ENCODE measurements at places on chromosomes 11 and 22. TPM values are rescaled to one million over a fixed set of nuclear protein-coding genes. Genes with fewer than 3 reads are reported as not detected.

DNA sequence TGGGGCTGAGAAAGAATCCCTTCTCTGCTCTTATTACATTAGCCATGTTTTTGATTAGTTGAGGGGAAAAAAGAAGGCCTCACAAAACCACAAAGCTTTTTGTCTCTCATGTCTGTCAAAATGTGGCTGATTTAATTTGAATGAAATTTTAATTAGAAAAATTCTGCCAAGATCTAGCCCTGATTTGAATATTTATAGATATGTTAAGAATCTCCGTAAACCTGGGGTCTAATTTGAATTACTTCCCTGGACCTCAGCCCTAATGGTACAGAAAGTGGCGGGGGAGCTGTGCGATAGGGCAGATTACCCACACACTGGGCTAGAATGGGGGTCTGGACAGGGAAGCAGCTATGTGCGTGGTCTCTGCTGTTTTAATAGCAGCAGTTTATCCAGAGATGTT lies 141.3 kb upstream of the TTC12 start:
- H3K4me1 ChIP-seq: no peaks in the 10 kb centered on the region
- H3K4me3 ChIP-seq: no peak overlapping the region
- no peaks in the 10 kb centered on the region for H3K27me3 ChIP-seq
- no peaks in the 10 kb centered on the region for H3K36me3 ChIP-seq
- DNase-seq: no peak
- no peak overlapping the region for H3K27ac ChIP-seq

- peaks cover 16% of the 10 kb centered on the region for H3K4me1 ChIP-seq
- H3K4me3 ChIP-seq: no peak overlapping the region
- DNase-seq: no peak
- no peaks in the 10 kb centered on the region for H3K27me3 ChIP-seq
Observed at GRCh38 chr22:19442166-19442565, 5.3 kb downstream of the C22orf39 start.

CENPM gene
- total RNA-seq: 0.23 TPM

DNA sequence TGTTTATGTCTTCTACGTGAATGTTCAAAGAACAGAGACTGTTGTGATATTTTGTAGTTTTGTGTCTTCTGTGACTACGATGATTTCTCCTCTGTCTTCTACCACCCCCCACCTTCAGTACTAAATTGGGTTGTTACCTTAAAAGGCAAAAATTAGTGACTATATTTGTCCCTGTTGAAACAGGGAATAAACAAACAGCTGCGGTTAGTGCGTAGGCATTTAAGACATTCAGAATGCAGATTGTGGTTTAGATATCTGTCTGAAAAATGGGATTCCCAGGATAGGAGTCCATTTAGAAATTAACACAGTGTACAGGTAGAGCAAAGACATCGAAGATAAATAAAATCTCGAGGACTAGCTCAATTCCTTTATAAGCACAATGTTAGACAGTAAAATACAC lies 15.6 kb upstream of the ARHGAP42 start:
- H3K36me3 ChIP-seq: no peaks in the 10 kb centered on the region
- no peak overlapping the region for H3K4me3 ChIP-seq

- no peaks in the 10 kb centered on the region for H3K4me1 ChIP-seq
- no peak for DNase-seq
- no peak overlapping the region for H3K27ac ChIP-seq
Observed at GRCh38 chr11:8356721-8357504, 93.2 kb upstream of the LMO1 start.

DNA sequence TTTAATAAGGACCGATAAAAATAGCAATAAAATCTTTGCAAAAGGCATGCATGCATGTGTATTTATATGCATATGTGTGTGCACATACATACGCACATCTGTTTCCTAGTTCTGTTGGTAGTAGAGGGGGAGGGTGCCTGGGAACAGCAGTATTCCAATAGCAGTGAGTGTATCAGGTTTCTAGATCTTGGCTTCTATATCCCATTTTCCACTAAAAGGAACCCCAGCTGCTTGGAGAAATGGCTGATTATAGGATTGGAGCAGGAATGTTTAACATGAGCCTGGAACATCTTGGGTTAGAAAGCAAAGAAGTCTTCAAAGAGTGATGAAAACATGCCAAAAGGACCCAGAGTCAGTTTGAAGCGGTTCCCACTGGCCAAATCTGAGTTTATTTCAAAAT lies 21.0 kb downstream of the TNRC6B start:
- peaks cover 14% of the 10 kb centered on the region for H3K4me1 ChIP-seq
- no peak for DNase-seq
- H3K36me3 ChIP-seq: no peaks in the 10 kb centered on the region
- H3K4me3 ChIP-seq: no peak overlapping the region

SCT gene
- total RNA-seq: not detected

- H3K4me1 ChIP-seq: no peaks in the 10 kb centered on the region
- no peaks in the 10 kb centered on the region for H3K27me3 ChIP-seq
- no peaks in the 10 kb centered on the region for H3K36me3 ChIP-seq
- no peak overlapping the region for H3K27ac ChIP-seq
Observed at GRCh38 chr11:96543177-96543576, 153.4 kb downstream of the JRKL start.

- H3K4me3 ChIP-seq: no peak overlapping the region
- H3K27ac ChIP-seq: no peak overlapping the region
- no peaks in the 10 kb centered on the region for H3K27me3 ChIP-seq
- no peak for DNase-seq
- H3K4me1 ChIP-seq: no peaks in the 10 kb centered on the region
Observed at GRCh38 chr11:118343248-118343647, 743 bp upstream of the CD3D start.

CCDC88B gene
- 11.2 TPM for total RNA-seq

DNA sequence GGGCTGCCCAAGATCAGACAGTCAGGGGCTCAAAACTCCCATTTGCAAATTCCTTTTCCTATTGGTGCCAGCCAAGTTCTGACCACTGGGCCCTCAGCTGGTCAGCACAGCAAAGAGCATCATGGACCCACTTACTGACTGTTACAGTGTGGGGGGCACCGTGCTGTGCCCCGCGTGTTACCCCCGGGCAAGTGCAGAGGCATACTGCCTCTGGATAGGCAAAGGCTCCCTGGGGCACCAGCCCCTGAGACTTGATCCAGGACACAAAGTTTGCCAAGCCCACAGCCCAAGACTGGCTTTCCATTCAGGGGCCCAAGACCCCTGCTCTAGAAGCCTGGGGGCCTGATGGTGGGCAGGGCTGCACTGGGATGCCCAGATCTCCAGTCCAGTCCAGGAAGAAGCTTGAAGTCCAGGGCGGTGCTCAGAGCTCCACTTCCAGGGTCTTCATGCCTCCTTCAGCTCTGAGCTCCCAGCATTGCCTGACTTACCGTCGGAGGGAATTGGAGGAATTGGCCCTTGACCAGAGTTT lies 6.6 kb downstream of the LRRC32 start:
- no peaks in the 10 kb centered on the region for H3K27me3 ChIP-seq
- no peaks in the 10 kb centered on the region for H3K36me3 ChIP-seq
- H3K4me3 ChIP-seq: no peak overlapping the region

DNA sequence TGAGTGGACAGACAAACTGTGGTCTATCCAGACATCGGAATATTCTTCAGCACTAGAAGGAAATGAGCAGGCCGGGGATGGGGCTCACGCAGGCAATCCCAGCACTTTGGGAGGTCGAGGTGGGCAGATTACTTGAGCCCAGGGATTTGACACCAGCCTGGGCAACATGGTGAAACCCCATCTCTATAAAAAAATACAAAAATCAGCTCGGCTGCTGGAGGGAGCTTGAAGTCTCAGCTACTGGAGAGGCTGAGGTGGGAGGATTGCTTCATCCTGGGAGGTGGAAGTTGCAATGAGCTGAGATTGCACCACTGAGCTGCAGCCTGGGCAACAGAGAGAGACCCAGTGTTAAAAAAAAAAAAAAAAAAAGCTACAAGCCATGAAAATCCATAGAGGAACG lies 8.0 kb upstream of the CTSD start:
- H3K4me3 ChIP-seq: no peak overlapping the region
- DNase-seq: no peak
- no peaks in the 10 kb centered on the region for H3K36me3 ChIP-seq
- no peaks in the 10 kb centered on the region for H3K4me1 ChIP-seq
- no peaks in the 10 kb centered on the region for H3K27me3 ChIP-seq
- H3K27ac ChIP-seq: no peak overlapping the region

GRCh38 chr11:26244207-26244606 lies 87.7 kb upstream of the ANO3 start:
- no peak for DNase-seq
- no peaks in the 10 kb centered on the region for H3K27me3 ChIP-seq
- H3K4me1 ChIP-seq: no peaks in the 10 kb centered on the region
- no peaks in the 10 kb centered on the region for H3K36me3 ChIP-seq
- H3K4me3 ChIP-seq: no peak overlapping the region
- no peak overlapping the region for H3K27ac ChIP-seq

GRCh38 chr11:78535920-78536319 lies 38.7 kb downstream of the NARS2 start:
- no peak overlapping the region for H3K4me3 ChIP-seq
- H3K36me3 ChIP-seq: no peaks in the 10 kb centered on the region
- DNase-seq: no peak
- H3K4me1 ChIP-seq: no peaks in the 10 kb centered on the region
- no peaks in the 10 kb centered on the region for H3K27me3 ChIP-seq

DNA sequence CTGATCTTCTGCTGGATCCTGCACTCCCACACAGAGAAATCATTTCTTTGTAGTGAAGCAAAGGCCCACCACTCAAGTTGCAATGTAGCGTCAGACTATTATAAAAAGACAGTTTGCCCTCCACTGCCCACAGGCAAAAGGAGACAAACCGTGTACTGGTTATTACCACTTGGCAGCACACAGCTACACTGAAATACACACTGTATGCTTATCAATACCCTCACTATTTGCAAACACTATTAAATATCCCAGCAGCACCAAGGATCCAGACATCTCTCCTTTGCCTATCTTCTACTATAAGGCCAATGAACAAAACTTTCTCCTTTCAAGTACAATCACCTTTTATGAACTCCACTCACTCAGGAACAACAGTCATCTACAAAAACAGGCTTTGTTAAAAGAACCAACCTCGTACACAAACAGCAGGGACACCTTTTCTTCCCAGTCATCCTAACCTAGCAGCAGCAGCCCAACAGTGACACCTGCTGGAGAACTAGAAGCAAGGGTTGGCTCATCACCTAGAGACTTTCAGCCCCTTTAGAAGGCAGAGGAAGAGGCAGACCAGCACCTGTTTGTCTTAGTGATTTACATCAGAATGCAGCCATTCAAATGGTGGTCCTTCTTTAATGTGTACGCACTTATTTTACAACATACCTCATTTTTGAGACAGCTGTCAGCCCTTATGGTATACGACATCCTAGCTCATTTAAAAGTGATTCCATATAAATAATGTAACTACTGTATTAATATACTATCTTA lies 56.1 kb downstream of the AMBRA1 start:
- peaks cover 4% of the 10 kb centered on the region for H3K4me1 ChIP-seq
- H3K4me3 ChIP-seq: no peak overlapping the region

DNA sequence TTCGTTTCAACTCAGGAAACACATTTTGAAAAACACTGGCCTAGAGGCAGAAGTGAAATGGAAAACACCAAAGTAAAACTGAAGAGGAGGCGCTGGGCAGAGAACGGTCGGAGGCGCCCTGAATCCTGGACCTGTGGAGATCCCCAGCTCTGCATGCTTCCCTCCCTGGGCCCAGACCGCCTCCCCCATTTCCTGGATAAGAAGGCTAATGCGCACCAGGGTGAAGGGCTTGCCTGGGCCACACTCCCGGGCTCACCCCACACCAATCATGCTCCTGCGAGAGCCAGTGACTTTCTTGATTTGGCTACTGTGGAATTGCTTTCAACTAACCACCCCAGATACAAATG lies 167.1 kb downstream of the CRYBB2 start:
- H3K27me3 ChIP-seq: no peaks in the 10 kb centered on the region
- no peak overlapping the region for H3K27ac ChIP-seq
- no peak for DNase-seq
- H3K4me1 ChIP-seq: peaks cover 4% of the 10 kb centered on the region
- H3K4me3 ChIP-seq: no peak overlapping the region
- H3K36me3 ChIP-seq: no peaks in the 10 kb centered on the region

GRCh38 chr11:1337647-1338007 lies 28.2 kb upstream of the TOLLIP start:
- H3K27me3 ChIP-seq: no peaks in the 10 kb centered on the region
- H3K4me3 ChIP-seq: no peak overlapping the region
- no peaks in the 10 kb centered on the region for H3K36me3 ChIP-seq

LDHAL6A gene
- total RNA-seq: not detected

Measured in pancreas (tissue), 10 donors.